ENCODE measurements at places on chromosomes 4 and X.
A peak's percentile ranks its signal among the peaks of the same experiment; 100 is the strongest.

- H3K4me3 ChIP-seq, result no peak overlapping the region
- DNase-seq, result no peak
- H3K4me1 ChIP-seq, result no peaks in the 10 kb centered on the region
- H3K27me3 ChIP-seq, result no peaks in the 10 kb centered on the region
Observed at GRCh38 chr4:180280726-180281297, 1962.4 kb upstream of the TENM3 start.

DNA sequence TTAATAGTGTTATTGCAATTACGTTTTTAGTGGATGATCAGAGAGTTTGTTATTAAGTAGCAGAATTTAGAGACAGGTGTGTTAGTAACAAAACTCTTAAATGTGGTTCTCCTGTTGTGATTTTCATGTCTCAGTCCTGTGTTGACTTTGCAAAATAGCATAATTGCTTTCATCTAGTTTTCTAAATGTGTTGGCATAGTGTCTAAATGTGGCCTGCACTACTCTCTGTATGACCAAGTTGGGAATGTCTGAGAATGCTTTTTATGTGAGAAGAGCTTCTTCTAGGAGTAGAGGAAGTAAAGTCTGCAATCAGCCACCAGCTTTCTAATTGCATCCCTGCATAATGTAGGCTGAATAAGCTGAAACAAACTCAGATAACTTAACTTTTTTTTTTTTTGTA, 158.6 kb upstream of the FAT1 start:
- no peak overlapping the region for H3K4me3 ChIP-seq
- no peaks in the 10 kb centered on the region for H3K36me3 ChIP-seq

GRCh38 chr4:185374573-185374972, 21.2 kb downstream of the LRP2BP start:
- no peaks in the 10 kb centered on the region for H3K36me3 ChIP-seq
- H3K4me3 ChIP-seq, result no peak overlapping the region
- no peak overlapping the region for H3K27ac ChIP-seq
- DNase-seq, result peak; percentile 51

GRCh38 chr4:145058256-145058655, 39.7 kb downstream of the ANAPC10 start:
- no peaks in the 10 kb centered on the region for H3K36me3 ChIP-seq
- no peaks in the 10 kb centered on the region for H3K4me1 ChIP-seq
- no peaks in the 10 kb centered on the region for H3K27me3 ChIP-seq
- no peak for DNase-seq
- no peak overlapping the region for H3K27ac ChIP-seq
- no peak overlapping the region for H3K4me3 ChIP-seq

- no peaks in the 10 kb centered on the region for H3K4me1 ChIP-seq
- no peaks in the 10 kb centered on the region for H3K27me3 ChIP-seq
- no peak overlapping the region for H3K27ac ChIP-seq
- no peak overlapping the region for H3K4me3 ChIP-seq
- no peak for DNase-seq
- H3K36me3 ChIP-seq, result no peaks in the 10 kb centered on the region
Observed at GRCh38 chr4:124573056-124573455, 139.5 kb downstream of the ANKRD50 start.
